ENCODE measurements at places on chromosomes 11 and 22.

DNA sequence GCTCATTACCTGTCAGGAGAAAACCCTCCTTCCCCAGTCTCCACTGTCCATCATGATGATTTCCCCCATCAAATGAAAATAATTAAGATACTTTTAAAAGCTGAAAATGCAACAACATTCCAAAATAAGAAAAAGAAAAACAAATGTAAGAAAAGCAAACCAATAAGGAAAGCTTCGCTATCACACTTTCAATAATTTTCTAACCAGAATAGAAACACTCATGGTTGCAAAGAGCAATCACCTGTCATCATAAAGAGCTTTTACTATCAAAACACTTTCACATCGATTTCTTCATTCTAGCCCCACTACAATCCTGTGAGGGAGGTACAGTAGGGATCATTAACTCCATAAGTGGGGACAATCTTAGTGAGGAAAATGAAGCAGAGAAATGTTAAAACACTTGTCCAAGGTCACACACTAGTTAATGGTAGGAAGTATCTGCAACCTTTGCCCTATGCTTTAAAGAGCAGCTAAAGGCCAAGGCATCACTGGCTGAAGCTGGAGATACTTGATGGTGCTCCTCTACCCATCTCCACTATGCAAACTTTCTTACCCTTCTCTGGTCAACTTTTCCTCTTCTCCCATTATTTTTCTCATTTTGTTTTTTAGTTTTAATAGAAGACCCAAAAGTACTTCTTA, 2.6 kb downstream of the RBM4B start:
- DNase-seq, result no peak

- no peak for DNase-seq
These were observed 18.1 kb downstream of the LRP4 start for GRCh38 chr11:46900091-46900746.

GRCh38 chr22:29704528-29705285, 15.1 kb upstream of the CABP7 start:
- no peak for DNase-seq

DNA sequence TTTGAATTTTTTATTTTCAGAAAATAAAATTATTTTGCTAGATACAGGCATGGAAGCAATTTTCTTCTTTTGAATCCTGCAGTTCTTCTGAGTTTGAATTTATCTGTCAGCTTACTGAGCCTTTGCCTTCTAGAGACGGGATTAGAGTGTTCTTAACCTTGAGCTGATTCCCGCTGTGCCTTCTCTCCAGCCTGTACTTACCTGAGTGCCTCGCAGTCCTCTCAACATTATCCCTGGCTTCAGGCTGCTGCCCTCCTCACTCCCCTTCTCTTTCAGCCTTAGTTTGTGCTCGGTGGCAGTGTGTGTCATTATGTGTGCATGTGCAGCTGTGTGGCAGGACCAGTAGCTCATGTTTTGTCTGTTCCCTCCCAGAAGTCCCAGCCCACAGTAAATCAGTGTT, 24.3 kb downstream of the OSBP2 start:
- DNase-seq, result no peak

DNA sequence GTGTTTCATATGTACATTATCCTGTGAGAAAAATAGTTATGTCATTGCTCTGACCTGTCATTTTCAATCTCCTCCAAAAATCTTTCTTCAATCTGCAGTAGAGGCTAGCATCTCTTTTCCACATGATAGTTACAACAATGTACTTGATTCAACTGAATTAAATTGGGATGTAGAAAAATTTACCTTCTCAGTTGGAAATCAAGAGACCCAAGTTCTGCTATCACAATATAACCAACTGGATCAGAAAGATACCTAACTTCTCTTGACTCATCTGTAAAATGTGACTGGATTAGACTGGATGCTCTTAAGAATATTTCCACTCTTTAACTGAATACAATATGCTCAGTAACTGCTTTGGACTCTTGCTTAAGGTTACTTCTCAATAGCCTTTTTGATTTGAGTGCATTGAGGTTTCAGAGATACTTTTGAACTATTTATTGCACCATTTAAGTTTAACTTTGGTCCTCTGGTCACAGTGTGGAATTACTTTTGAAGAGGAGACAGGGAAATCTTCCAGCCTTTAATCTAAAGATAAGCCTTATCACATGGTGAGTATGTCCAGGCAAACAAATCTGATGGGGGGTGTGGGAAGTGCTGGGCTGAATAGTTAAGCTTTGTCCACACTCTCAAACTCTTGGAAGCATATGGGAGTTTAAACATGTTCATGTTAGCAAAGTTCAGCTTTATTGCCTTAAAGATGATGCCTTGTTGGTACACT, 82.3 kb downstream of the YAP1 start:
- DNase-seq, result no peak

GRCh38 chr11:20342347-20343141, 21.0 kb upstream of the HTATIP2 start:
- no peak for DNase-seq

DNA sequence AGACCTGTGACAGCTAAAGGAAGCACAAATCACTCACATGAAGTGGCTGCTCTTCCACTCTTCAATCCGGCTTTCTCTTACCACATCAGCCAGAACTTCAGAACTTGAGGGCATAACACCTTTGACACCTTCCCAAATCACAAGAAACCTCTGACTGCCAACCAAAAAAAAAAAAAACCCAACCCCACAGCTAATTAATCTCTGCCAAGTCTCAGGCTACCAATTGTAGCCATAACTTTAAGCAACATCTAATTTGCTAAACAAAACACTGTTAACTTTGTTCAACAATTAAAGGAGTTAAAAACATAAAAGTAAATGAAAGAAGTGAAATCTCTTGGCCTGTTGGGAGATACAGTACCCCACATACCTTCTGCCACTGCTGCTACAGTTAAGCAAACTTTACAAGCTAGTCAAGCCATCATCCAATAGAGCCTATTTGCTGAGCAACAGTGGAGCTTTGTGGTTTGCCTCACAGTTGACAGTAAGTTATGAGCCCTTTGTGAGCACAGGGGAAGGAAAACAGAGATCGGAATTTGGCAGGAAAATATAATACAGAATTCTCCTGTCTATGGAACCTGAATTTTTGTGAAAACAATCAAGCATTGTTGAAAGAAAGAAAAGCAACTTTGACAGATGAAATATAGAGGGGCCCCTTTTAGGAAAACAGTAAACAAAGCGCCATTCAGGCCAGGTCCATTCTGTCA, at the start of gene SOX6:
SOX6 (minus strand) TSS at position 490 of the 704 bp plus-strand sequence. CDS start 15,298 bp downstream, outside the sequence.
- no peak for DNase-seq

DNA sequence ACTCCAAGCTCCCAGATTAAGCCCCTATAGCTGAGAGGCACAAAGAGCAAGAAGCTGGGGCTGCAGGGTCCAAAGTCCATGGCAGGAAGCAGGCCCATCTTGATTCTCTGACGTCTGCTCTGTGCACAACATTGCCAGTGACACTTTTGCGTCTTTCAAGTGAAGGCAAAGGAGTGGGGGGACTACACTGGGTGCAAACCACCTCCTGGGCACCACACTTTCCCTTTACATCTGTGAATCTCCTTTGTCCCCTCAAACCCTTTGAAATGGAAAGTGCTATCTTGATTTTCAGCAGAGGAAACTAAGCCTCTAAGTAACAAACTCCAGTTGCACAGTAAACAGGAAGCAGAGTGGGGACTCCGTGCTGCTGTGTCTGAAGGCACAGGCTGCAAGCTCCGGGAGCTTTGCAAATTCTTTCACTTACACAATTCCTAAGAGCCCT, 428.0 kb downstream of the LARGE1 start:
- peak; percentile 12 for DNase-seq

GRCh38 chr11:4577761-4578160, 3.8 kb upstream of the OR52I2 start:
- no peak for DNase-seq

DNA sequence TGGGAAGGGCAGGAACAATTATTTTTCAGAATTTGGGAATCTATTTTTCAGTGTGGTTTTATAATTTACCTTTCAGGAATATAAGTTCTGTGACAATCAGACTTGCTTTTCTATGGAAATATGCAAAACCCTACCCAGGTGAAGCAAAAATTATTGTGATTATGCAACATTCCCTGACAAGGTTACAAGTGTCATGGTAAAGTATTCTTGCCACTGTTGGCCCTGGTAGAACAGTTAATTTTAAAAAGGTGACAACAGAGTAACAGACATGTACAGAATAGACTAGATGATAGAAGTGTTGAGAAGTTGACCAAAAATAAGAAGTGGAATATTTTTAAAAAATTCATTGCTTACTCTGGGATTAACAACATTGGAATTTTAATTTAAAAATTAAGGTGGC, 29.2 kb downstream of the TRAF6 start:
- DNase-seq, result no peak

DNA sequence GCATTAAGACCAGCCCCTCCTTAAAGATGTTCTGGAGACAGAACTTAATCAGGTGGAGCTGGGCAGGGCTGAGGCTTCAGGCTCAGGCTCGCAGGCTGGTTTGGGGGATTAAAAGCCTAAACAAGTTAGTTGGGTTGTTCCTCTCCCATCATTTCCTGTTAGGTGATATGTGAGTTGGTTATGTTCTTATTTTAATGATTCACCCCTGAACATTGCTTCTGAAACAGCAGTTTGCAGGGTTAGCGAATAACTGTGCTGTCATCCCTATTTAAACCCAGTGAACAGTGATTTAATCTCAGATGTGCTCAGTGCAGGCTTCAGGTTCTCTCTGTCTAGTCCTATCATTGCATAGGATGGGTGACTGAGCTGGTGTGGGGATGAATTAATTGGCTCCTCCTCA, 47.4 kb upstream of the BIRC3 start:
- DNase-seq, result no peak

- no peak for DNase-seq
These were observed 8.8 kb upstream of the OR2AT4 start for GRCh38 chr11:75105462-75105925.

DNA sequence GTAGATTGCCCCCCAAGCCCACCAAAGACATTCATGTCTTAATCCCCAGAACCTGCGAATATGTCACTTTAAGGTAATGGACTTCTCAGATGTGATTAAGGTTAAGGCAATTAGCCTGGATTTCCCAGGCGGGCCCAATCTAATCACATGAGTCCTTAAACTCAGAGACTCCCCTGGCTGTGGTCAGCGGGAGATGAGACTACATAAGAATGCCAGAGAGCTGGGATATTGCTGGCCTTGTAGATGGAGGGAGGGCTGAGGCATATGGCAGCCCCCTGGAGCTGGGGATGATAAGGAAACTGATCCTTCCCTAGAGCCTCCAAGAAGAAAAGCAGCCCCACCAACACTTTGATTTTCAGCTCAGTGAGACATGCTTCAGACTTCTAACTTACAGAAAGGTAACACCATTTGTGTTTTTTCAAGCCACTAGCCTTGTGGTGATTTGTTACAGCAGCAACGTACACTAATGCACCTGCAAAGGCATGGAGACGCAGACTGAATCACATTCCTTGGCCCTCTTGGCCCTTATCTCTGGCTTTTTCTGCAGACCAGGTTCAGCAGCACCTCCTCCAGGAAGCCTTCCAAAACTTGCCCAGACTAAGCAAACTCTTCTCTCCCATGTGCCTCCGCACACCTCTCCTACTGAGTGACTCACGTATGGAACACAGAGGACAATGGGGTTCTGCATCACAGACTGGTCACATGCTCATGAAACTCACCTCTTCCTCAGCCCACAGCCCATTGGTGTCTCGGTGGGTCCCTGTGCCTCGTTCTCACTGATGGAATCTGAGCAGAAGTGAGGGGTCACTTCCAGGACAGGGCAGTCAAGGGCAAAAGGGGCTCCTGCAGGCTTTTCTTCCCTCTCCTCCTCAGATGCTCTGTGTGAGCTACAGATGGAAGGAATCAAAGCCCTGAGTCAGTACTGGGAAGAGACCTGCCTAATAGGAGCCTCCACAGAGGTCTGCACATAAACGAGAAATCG, 86.3 kb upstream of the HMGXB4 start:
- no peak for DNase-seq

DNA sequence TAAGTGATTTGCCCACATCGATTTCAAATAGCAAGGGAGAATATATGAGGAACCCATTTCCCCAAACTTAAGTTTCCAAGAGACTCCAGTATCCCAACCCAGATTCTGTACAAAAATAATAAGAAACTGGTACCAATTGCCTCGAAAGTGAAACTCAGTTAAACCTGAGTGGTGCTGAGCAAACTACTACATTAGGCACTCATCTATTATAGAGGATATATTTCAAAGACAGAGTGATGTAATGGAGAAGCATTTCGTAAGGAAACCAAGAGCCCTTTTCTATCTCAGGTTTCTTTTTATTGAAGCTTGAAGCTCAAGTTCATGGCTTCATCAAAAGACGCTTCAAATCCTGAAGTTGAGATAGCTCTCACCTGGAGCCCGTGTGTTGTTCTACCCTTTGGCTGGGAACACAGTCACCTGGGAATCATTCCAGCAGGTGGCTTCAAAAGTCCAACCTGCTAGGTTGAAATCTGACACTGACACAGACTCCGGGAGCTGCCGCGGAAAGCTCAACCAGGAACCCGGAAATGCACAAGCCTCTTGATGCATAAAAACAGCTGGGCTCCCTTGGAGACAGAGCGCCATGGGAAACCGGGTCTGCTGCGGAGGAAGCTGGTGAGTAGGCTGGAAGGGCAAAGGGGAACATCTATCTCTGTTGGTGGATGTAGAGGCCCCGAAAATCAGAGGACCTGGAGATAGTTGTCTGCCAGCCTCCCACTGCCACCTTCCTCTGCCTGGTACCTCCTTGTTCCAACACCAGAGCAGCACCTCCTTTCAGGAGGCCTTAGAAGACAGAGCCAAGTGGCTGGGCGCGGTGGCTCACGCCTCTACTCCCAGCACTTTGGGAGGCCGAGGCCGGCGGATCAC, at the start of gene C11orf52:
C11orf52 (plus strand) TSS at position 524 of the 867 bp plus-strand sequence; CDS start at position 584, 60 bp downstream.
- DNase-seq, result no peak

DNA sequence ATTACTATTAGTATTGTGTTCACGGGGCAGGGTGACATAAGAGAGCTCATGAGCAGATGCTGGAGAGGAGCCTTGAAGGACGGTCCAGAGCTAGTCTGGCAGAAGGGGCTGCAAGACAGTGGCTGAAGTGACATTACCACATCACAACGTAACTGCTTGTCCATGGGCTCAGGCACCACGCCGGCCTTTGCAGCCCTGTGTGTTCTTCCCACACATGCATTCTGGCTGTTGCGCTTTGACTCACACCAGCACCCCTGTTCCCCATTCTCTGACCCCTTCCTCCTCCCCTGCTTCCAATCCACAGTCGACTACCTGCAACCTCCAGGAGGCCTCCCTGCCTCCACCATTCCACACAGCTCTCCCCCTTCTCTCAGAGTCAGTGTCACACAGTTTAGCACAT, 103.3 kb downstream of the ME3 start:
- no peak for DNase-seq

DNA sequence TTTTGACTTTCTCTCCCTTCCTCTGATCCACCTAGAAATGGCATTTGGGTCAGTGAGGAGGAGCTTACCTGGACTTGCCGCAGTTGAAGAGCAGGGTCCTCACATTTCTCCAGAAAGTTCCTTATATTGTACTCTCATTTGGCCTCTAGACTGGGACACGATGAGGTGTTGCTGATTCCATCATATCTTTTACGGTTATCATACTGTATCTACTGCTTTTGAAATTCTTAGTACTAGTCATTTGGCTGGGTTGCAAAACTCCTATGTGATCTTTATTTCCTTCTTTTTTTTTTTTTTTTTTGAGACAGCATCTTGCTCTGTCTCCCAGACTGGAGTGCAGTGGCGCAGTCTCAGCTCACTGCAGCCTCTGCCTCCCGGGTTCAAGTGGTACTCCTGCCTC, 58.7 kb upstream of the FAM181B start:
- DNase-seq, result no peak

GRCh38 chr11:46119352-46120216, 1.7 kb downstream of the PHF21A start:
- DNase-seq, result no peak
